CMK (cell line): ENCODE measurements at places on chromosomes 1 and 21.

DNA sequence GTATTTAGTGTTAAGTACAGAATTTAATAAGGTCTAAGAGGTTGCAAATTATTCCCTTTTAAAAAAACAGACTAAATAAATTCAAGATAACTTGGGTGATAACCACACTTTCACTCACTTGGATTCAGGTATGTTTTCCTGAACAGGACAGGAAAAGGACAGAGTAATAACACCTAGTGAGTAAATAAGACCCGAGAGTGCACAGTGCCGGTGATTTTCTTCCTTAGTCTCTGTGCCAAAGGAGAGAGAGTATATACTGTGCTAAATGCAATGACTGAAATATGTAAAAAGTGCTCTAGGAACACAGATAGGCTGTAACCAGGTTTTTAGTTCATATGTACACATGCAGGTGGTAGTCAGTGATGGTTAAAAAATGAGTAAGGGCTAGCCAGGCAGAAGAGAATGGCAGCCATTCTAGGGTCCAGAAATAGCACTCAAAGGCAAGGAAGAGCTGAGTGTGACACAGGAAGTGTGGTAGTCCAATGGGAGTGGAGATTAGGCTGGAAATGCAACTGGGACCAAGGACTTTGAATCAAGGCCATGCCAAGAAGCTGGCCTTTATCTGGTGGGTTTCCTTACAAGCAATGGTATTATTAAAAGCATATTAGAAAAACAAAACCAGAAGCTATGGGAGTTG is 58.1 kb downstream of the NRIP1 start:
- DNase-seq: no peak

- no peak for DNase-seq
Measured at GRCh38 chr1:89262643-89263042, 10.0 kb downstream of the GBP5 start.

DNA sequence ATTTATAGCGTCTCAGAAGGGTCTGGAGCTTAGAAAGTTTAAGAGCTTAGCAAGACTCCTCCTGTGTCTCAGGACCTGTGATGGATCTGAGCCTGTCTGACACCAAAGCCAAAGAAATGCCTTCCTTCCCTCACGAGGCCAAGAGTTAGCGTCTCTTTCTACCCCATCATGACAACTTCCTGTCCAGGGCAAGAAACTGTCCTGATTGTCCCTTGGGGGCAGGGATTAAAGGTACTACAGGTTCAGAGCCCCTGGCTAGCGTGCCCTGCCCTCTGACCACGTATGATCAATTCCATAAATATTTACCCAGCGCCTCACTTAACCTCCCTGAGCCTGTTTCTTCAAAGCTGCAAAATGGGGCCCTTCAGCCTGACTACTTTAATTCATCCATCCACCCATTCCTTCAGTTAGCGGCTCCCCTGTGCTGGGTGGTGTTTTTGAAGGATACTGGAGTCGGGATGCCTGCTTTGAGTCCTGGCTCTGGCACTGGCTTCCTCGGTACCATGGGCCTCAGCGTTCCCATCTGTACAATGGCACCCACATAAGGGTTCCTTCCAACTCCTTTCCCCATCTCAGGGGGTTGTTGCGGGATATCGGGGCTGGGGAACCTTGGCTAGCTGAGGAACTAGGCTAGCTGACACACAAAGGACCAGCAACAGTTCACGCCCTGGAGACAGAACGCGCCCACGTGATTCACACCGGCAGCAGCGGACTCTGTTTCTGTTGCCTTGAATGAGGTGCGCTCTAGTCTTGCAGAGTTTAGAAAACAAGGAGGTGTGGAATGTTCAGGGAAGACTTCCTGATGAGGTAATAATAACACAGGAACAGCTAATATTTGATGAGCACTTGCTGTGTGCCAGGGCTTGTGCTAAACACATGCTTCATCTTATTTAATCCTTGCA is 23.0 kb upstream of the EPHA2 start:
- DNase-seq: no peak

GRCh38 chr1:21766210-21766609 is 16.7 kb downstream of the USP48 start:
- no peak for DNase-seq

DNA sequence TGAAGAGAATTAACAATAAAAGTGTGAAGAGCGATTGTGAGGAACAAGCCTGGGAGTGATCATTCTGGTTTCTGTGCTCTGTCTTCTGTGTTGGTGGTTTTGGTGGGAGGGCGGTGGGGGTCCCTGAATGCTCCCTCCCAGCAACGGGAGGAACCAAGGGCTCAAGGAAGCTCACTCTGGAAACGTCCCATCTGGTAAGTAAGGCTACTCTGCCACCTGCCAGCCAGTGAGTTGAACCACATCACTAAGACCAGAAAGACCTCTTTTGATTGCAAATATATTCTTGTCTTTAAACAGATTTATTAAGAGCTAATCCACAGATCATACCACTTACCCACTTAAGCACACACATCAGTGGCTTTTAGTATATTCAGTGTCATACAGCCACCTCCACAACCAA is 125.0 kb downstream of the PRDM2 start:
- no peak for DNase-seq

DNA sequence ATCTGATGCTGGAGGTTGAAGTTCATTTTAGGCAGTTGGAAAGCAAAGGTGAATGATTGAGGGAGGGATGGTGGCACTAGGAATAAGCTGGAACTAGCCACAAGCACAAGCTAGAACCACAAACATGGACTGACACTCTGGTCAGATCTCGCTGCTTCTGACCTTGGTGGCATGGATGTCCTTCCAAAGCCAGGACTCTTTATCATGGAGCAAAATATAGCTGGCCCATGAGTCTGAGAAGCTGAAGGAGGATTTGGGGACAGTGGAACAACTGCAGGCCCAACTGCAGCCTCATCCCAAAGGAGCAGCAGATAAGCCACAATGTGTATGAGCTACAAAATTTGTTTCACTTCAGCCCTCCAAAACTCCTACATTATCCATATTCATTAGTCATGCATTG is 35.5 kb downstream of the SRSF11 start:
- DNase-seq: no peak

GRCh38 chr1:201026234-201026633 is 2.7 kb upstream of the KIF21B start:
- DNase-seq: peak; percentile 67

DNA sequence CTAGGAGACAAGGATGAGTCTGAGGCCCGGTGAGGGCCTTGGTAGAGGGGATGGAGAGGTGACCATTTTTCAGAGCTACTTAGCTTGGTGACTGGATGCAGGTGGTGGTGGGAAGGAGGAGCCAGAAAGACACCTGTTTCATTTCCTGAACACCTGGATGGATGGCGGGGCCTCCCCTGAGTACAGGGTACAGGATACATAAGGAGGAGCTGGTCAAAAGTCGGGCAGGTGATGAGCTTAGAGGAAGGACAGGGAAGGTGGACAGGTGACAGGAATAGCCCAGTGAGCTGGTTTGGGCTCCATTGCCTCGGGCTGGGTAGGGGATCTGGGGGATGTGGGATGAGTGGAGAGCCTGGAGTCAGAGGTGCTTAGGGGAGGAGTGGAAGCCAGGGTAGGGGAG is 6.3 kb downstream of the FAAH start:
- no peak for DNase-seq

DNA sequence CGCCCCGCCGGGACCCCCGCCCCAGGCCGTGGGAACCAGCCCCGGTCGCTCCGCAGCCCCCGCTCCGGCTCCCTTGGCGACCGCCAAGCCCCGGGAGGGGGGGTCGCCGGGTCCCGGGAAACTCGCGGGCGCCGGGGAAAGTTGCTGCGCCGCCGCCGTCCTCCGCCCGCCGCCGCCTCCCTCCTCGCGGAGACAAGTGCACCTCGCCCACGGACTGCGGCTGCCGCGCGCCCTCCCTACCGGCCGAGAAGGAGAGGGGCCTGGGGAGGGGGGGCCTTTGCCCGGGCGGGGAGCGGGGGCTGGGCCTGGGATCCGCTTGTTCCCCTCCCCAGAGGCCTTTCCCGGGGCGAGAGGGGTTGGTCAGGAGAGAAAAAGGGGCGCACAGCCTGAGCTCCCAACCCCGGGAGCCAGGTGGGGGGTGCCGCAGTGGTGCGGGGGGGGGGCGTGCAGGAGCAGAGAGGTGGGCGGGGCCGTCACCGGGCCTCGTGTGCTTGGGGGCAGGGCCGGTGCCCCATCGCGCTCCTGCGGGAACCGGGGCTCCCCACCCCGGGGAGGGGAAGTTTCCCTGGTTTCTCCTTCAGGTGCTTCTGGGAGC is 592 bp downstream of the AGRN start:
- no peak for DNase-seq
